ENCODE measurements at places on chromosomes 1 and 21.

- no peak for DNase-seq
These were observed 1.2 kb upstream of the CHD5 start for GRCh38 chr1:6181347-6181770.

GRCh38 chr21:28310171-28310685 is 682.4 kb downstream of the LTN1 start:
- DNase-seq: no peak

DNA sequence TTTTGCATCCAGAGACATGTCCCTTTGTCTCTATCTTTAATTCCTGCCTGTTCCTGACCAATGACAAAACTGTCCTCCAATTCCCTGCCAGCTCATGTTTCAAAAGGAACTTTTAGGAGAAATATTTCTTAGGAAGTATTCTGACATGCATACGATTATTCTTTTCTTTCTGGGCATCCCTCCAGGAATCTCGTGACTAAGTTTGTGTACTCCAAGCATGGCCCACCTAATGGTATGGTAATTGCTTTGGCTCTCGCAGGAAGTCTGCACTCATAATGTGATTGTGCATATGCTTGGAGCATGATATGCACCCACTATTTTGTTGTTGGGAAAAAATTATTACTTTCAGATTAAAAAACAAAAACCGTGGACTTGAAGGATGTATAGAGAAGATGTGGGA is 256.4 kb downstream of the PRDM2 start:
- no peak for DNase-seq

DNA sequence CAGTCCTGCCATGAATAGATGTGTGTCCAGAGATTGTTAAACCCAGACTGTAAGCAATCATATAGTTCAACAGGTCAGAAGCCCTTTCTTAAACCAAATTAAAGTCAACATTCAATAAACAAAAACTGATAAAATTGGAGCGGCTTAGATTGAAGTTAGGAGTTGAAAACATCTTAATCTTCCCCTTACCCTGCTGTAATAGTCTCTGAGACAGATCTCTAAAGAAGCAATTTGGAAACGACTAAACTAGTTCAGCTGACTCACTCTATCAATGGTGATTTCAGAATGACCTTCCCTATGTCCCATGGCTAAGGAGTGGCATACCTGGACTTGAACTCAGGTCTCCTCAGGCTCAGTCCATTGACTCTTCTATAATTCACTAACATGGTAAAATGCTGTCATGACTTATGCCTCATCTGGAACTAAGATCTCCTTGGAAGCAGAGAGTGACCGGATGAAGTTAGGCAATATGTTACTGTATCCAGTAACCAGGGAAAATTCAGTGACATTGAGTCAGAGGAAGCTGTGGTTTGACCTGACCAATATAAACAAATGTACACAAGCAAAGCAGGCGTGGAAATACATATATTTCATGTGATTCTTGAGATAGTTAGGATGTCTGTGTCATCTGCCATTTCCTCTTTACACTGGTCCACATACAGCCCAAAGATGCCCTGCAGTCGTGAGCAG is 30.1 kb downstream of the SGIP1 start:
- DNase-seq: no peak

DNA sequence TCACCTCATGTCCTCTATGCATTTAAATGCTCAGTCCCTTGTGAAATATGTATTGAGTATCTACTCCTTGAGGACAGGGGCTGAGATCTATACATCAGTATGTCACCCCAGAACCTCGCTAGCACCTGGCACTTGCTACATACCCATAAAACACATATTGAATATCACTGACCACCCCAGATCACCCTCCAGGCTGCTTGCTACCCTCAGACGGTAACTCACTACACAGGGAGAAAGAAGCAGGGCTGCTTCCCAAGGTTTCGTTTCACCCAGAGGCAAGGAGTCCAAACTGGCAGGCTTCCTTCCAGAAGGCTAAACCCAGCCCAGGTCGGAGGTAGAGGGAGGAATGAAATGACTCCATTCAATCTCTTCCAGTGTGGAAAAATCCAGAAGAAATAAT is 8.5 kb downstream of the INKA2 start:
- no peak for DNase-seq

- DNase-seq: peak; percentile 43
These were observed 824 bp upstream of the IFI44L start for GRCh38 chr1:78619446-78619802.

GRCh38 chr21:31537872-31538576 is 121.5 kb upstream of the SOD1 start:
- no peak for DNase-seq

DNA sequence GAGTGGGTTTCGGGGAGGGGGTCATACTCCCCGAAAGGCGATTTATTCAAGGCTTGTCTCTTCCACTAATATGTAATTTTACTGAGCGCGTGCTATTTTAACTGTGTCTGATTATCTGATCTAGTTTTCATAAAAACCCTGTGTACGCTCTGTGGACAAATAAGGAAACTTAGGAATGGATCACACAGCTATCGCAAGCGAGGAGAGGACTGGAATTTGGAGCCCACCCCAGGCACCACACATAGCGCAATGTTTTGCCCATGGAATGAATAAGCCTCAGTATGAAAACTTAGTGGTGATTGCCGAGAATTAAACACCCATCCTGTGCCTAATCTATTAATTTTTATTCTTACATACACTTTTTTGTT is 9.8 kb upstream of the RAB42 start:
- no peak for DNase-seq

- DNase-seq: no peak
These were observed 196.4 kb downstream of the CLEC20A start for GRCh38 chr1:178300352-178300699.

- no peak for DNase-seq
These were observed 87.4 kb downstream of the ROR1 start for GRCh38 chr1:63861052-63861691.

GRCh38 chr1:60541831-60542532 is 468.4 kb upstream of the C1orf87 start:
- no peak for DNase-seq

- no peak for DNase-seq
These were observed 66.4 kb downstream of the LUZP1 start for GRCh38 chr1:23102289-23102688.

DNA sequence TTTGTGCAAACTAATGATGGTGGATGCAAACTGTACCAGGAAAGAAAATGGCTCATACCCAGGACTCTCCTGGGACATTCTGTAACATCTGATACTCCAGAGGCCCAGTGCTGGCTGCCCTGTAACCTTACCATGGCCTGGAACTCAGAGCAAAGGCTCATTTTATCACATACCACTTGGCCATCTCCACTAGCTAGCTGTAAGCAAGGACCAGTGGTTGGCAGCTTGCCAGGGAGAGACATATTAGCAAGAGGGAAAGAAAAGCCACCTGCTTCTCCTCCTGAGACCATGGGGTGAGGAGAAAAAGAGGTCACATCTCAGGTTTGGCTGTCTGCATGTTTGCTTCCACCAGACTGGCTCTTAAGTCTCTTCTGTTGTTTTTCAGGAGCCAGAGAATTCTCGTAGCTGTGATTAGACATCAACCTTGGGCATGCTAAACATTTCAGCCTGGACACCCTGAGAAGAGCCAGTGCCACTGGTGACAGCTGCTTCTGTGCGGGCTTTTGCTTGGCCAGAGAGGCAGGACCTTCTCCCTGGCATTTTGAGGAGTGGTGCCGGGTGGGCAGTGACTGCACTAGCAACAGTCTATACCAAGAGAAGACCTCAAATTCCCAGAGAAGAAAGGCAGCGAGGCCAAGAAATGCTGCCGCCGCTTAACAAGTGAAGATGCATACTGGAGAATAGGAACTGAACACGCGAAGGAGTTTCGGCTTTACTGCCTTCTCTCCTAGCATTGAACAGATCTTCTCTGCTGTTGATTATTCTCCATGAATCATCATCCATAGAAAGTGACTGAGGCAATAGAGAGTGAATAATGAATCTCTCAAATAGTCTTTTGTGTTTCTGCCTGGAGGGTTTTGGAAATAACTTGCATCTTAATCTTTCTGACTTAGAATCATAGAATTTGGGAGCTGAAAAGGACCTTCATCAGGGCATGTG is 6.7 kb upstream of the INKA2 start:
- DNase-seq: peak; percentile 34

GRCh38 chr1:6508816-6509189 is 17.3 kb upstream of the PLEKHG5 start:
- DNase-seq: no peak

DNA sequence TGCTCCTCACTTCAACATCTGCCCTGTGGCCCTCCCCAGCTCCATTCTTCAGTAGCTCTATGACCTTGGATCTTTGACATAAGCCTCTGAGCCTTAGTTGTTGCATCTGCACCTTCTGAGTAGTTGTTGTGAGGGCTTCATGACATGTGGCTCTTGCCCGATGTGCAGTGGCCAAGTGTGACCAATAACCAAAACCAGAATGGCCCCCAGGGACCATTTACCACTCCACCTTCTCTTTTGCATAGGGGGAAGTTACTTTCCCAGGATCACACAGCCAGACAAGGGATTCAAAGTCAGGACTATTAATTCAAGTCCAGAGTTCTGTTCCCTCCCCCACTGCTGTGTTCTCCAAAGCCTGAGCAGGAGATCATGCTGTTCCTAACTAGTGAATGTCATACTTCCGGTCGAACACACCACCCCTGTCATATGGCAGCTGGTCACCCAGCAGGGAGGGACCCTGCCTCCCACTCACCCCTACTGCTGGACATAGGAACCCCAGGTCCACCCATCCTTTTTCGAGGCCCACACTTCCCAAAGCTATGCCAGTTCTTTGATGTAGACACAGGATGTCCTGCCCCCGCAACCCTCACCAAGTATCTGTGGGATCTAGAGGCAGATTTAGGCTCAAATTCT is 4.0 kb downstream of the FGR start:
- peak; percentile 61 for DNase-seq

GRCh38 chr1:198185759-198186158 is 29.0 kb downstream of the NEK7 start:
- DNase-seq: no peak

- DNase-seq: no peak
These were observed 6.1 kb upstream of the SH3BP5L start for GRCh38 chr1:248831842-248832241.

- no peak for DNase-seq
These were observed 7.9 kb downstream of the LYST start for GRCh38 chr1:235858766-235859165.

DNA sequence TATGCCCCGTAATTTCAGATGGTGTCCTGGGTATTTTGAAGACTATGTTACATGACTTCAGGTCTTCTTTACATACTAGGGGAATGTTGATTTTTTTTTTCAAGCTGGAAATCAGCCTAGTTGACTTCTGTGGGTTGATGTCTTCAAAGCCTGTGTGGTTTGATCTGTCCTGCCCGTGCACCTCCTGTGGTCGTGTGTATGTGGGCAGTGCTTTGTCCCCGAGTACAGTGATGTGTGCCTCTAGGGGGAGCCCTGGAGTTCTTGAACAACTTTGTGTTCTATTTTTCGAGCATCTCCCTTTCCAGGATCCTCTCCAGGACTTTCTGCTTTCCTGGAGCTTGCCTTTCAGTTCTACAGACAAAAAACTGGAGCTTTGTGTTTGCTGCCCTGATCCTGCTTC is 28.9 kb downstream of the OBSCN start:
- DNase-seq: peak; percentile 67

- peak; percentile 62 for DNase-seq
These were observed 166.8 kb downstream of the HIVEP3 start for GRCh38 chr1:41751804-41752513.

DNA sequence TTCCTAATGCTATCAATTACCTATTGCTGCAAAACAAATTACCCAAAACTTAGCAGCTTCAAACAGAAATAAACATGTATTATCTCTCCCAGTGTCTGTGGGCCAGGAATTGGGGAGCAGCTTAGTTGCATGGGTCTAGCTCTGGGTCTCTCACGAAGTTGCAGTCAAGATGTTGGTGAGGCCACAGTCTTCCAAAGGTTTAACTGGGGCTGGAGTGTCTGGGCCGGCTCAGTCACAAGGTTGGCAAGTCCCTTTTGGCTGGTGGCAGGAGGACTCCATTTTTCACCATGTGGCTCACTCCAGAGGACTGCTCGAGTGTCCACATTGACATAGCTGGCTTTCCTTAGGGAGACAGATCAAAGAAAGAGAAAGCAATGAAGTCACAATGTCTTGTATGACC is 5.0 kb upstream of the LRP8 start:
- DNase-seq: no peak

GRCh38 chr1:239922778-239923522 is 168.7 kb upstream of the FMN2 start:
- DNase-seq: no peak

GRCh38 chr1:94327001-94327690 is 89.8 kb upstream of the ARHGAP29 start:
- DNase-seq: no peak

GRCh38 chr1:87325982-87326738 is 2.5 kb upstream of the LMO4 start:
- peak; percentile 85 for DNase-seq

DNA sequence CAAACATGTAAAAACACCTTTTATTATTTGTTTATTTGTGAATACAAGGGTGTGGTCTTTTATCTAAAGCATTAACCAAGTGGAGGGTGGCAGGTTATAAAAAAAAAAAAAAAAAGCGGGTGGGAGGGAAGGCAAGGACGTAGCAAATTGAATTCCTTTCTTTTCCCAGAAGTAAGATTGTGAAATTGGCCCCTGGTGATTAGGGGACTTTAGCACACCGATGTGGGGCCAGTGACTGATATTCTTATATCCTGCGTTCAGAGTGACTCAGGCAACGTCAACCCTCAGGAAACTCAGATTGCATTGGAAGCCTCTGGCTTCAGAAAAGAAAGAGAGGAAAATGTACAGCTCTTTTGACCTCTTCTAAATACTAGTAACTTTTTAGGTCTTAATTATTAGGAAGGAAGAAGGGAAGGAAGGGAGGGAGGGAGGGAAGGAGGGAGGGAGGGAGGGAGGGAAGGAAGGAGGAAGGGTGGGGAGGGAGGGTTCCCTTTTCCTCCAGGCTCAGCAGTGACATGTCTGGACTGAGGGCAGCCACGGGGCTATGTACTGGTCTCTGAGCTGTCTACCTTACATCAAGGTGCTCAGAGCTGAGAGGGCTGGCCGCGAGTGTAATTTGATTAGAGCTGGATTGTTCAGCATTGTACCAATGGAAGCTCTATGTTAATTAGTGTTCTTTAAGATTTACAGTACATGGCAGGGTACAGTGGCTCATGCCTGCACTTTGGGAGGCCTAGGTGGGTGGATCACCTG is 30.2 kb downstream of the EVA1C start:
- DNase-seq: no peak

DNA sequence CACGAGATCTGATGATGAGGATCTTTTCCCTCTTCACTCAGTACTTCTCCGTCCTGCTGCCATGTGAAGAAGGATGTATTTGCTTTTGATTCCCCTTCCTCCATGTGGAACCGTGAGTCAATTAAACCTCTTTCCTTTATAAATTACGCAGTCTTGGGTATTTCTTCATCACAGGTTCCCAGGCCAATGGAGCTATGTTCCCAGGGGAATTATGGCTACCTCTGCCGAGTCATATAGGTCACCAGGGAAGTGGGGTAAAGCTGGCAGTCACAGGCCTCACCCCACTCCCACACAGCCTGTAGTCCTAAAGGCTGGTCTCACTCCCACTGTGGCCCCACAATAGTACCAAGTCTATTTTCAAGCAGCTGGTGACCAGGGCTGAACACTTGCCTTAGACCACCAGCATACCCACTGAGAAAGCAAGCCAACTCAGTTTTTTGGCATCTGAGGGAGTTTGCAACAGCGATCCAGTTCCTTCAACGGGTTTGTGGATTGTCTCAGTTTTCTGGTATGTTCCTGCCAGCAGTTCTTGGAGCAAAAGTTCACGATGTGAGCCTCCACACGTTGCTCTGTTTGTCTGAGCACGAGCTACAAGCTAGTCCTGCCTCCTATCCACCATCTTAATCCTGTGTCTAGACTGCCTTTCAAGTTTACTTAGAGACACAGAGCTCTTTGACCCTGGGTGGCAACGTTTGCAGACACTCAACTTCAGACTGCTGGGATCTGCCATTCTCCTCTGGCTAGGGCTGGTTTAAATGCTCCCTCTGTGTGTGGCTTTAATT is 104.5 kb downstream of the CENPF start:
- no peak for DNase-seq
